ENCODE measurements at places on chromosomes 16 and 17.

DNA sequence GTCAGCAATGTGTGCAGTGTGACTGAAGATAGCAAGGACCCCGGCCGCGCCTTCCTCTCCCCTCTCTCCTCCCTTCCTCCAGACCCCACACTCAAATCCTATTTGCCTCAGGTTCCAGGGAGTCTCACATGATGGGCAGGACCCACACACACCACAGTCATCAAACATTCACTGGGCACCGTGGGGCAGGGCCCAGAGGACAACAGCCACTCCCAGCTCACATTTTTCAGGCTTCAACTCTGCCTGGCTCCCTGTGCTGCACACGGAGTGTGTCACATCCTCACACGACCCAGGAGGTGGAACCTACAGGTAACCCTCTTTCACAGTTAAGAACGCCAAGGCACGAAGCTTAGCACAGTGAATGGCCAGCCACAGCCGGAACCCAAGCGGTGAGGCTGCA is 30.5 kb downstream of the PEMT start:
- DNase-seq: no peak

- no peak for DNase-seq
Measured at GRCh38 chr17:82866590-82867191, 26.9 kb upstream of the ZNF750 start.

- DNase-seq: no peak
Measured at GRCh38 chr16:80125677-80126076, 415.1 kb upstream of the DYNLRB2 start.

GRCh38 chr17:52648995-52649394 is 490.5 kb upstream of the CA10 start:
- no peak for DNase-seq

GRCh38 chr17:2693561-2694380 is 17.8 kb downstream of the CLUH start:
- DNase-seq: peak; percentile 55

DNA sequence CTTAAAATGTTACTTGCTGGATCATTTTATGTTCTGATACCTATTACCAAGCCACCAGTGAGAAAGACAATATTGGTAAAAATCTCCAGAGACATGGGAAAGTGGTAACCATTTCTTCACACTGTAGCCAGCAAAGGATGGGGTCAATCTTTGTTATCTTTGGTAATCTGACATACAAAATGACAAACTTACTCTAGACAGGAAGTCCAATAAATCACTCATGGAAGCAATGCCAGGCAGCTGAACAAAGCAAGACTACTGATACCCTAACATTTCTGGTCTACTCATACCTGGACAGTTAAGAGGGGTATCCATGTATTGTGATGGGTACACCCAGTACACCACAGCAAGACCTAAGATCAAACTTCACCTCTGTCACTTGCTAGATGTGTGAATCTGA is 19.0 kb downstream of the GRB2 start:
- no peak for DNase-seq

- no peak for DNase-seq
Measured at GRCh38 chr17:66805567-66805966, 29.4 kb upstream of the CACNG5 start.

Measured in activated CD8-positive, alpha-beta memory T cell treated with anti-CD3 and anti-CD28 coated beads for 24 hours (primary cell).